Psoas muscle (tissue), 8 donors: ENCODE measurements at places on chromosomes 3 and 15. TPM values are rescaled to one million over a fixed set of nuclear protein-coding genes. Genes with fewer than 3 reads are reported as not detected.

- H3K4me3 ChIP-seq: no peak overlapping the region
- peaks cover 12% of the 10 kb centered on the region for H3K4me1 ChIP-seq
- H3K27ac ChIP-seq: no peak overlapping the region
- H3K36me3 ChIP-seq: no peaks in the 10 kb centered on the region
- no peaks in the 10 kb centered on the region for H3K27me3 ChIP-seq
Measured at GRCh38 chr15:96043591-96044171, 286.8 kb upstream of the NR2F2 start.

DNA sequence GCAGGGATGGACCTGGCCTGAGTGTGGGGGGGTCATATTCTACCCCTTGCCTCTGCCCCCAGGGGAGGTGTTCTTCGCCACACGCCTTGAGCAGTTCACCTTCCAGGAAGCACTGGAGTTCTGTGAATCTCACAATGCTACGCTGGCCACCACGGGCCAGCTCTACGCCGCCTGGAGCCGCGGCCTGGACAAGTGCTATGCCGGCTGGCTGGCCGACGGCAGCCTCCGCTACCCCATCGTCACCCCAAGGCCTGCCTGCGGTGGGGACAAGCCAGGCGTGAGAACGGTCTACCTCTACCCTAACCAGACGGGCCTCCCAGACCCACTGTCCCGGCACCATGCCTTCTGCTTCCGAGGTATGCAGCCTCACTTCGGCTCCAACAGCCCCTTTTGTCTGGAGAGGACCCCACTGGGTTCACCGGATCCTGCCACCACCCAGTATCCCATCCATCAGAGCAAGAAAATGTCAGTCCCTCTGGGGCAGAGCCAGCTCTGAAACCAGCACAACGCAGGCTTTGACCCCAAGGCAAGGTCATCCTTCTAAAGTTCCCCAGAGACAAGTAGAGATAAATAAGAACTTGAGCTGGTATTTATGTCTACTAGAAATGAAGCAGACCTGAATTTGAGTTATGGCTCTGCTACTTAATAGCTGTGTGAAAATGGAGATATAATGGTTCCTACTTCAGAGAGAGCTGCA is 45.8 kb downstream of the HAPLN3 start:
- no peaks in the 10 kb centered on the region for H3K4me1 ChIP-seq
- H3K36me3 ChIP-seq: no peaks in the 10 kb centered on the region
- H3K4me3 ChIP-seq: no peak overlapping the region

DNA sequence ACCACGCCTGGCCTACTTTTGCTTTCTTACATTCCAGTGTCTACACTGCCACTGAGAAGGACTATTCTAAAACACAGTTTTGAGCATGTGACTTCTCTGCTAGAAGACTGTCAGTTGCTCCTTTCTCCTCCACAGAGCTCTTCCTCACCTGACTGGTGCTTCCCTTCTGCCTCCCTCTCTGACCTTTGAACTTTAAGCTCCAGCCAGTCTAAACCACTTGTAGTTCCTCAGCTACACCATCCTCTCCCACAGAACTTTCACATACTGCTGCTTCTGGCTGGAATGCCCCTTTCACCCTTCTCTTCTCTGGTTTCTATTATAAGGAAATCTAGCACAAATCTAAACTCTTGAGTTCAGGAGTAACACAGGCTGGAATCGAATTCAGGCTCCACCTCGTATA is 9.1 kb downstream of the NCEH1 start:
- no peaks in the 10 kb centered on the region for H3K36me3 ChIP-seq
- no peak for DNase-seq
- no peak overlapping the region for H3K27ac ChIP-seq
- no peaks in the 10 kb centered on the region for H3K4me1 ChIP-seq
- H3K4me3 ChIP-seq: no peak overlapping the region

GRCh38 chr3:46162975-46163555 is 45.0 kb downstream of the CCR1 start:
- no peak overlapping the region for H3K4me3 ChIP-seq
- no peaks in the 10 kb centered on the region for H3K27me3 ChIP-seq
- peaks cover 4% of the 10 kb centered on the region for H3K36me3 ChIP-seq
- H3K4me1 ChIP-seq: no peaks in the 10 kb centered on the region
- H3K27ac ChIP-seq: no peak overlapping the region
- no peak for DNase-seq

DNA sequence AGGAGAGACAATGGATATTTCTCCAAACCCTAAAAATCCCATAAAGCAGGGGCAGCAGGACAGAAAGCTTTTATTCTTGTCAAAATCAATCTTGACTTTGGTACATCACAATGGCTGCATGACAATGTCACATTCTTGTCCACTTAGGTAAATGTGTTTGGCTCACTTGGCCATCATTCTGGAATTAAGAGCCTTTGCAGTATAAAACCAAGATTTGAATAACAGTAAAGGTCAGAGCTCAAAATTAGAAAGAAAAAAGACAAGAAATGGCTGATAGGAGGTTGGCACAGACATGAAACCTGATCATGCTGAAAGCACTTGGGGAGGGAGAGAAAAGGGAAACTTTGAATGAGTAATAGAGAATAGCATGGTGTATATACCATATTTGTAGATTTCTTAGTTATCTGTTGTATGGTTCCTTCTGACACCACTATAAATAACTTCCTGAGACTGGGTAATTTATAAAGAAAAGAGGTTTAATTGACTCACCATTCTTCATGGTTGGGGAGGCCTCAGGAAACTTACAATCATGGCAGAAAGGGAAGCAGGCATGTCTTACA is 158.5 kb upstream of the SGO1 start:
- no peaks in the 10 kb centered on the region for H3K4me1 ChIP-seq
- H3K36me3 ChIP-seq: no peaks in the 10 kb centered on the region
- no peaks in the 10 kb centered on the region for H3K27me3 ChIP-seq
- H3K27ac ChIP-seq: no peak overlapping the region
- H3K4me3 ChIP-seq: no peak overlapping the region

The RARB gene
- total RNA-seq: 1.3 TPM

The TM4SF4 gene
- not detected for total RNA-seq
